Activated T-helper 17 cell treated with anti-CD3 and anti-CD28 coated beads, Interleukin-2, amount 50 U/mL, for 72 hours (primary cell): ENCODE measurements at places on chromosomes 4 and X. TPM values are rescaled to one million over a fixed set of nuclear protein-coding genes. Genes with fewer than 3 reads are reported as not detected.
A peak's percentile ranks its signal among the peaks of the same experiment; 100 is the strongest.

- ATAC-seq: peak; percentile 68
Observed at GRCh38 chrX:103376118-103376978, at the start of gene BEX3. BEX3 (plus strand) TSS chrX:103376538; CDS start chrX:103377522, 984 bp downstream.

CCKAR gene
- not detected for total RNA-seq

DNA sequence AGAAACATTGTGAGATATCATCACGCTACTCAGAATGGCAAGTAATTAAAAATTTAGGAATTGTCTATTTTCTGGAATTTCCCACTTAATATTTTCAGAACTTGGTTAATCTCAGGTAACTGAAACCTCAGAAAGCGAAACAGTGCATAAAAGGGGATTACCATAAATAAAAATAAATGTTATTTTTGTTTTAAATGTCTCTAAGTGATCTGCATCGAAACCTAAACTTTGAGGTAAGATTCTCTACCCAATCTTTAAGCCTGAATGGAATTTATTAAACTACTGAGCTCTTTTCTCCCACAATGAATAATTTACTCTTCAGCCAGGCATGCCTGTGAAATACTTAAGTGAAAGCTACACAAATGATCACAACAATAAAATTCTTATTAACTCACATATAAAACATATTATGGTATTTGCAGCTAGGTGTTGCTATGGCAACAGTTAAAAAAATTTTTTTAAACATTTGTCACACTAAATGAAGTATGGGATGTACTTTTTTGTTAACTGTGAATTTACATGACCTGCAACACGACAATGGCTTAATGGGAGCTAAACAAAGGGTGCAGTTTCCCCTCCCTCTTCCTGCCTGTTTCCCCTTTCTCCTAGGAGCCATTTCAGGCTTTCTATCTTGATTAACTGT is 220.2 kb upstream of the PRPS2 start:
- no peak for ATAC-seq

DNA sequence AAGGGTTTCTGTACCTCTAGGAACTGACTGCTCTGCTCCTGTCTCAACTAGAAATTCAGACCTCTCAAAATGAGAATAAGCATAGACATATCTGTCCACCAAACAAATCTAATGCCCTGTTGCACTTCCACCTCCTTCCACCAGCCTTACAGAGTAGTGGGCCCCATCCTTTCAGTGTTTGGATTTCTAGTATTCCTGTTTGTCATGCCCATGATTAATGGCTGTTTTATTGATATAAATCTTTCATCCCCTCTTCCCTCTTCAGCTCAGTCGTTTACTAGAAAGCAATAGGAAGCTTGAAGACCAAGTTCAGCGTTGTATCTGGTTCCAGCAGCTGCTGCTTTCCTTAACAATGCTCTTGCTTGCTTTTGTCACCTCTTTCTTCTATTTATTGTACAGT is 46.2 kb downstream of the MOSPD2 start:
- ATAC-seq: no peak

CWH43 gene
- total RNA-seq: not detected

DCAF12L2 gene
- total RNA-seq: not detected

CFAP99 gene
- total RNA-seq: 0.26 TPM

GRCh38 chr4:173252024-173252935 is 81.9 kb downstream of the HMGB2 start:
- ATAC-seq: peak; percentile 75

- ATAC-seq: no peak
Observed at GRCh38 chrX:112734290-112734689, 54.6 kb upstream of the LHFPL1 start.

DNA sequence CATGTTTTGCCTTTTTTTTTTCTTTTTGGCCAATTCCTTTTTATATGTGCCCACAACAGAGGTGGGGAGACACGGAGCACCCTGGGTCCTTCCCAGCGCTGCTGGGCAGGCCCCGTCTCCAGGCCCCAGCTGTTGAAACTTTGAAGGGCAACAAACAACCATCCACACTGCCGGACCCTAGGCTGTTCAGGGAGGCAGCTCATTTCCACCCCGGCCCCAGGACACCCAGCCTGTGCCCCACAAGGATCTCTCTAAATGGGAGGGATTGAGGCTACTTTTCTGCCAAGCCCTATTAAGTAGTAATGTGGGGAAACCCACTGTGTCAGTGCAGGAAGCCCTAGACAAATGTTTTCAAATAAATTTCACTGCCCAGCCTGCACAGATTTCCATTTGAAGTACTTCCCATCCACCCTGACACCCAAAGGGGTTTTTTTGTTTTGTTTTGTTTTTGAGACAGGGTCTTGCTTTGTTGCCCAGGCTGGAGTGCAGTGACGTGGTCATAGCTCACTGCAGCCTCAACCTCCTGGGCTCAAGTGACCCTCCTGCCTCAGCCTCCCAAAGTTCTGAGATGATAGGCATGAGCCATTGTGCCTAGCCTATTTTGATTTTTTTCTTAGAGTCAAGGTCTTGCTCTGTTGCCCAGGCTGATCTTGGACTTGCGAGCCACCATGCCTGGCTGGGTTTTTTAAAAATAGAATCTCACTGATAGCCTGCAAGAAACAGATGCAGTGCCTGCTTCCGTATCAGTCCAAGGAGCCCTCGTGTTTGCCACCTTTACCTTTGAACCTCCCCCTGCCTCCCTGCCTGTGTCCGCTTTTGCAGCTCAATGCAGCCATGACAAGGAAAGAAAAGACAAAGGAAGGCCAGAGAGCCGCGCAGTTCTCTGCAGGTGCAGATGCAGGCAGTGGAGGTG is 13.4 kb upstream of the CLCN4 start:
- no peak for ATAC-seq

FTSJ1 gene
- total RNA-seq: 59.8 TPM

DNA sequence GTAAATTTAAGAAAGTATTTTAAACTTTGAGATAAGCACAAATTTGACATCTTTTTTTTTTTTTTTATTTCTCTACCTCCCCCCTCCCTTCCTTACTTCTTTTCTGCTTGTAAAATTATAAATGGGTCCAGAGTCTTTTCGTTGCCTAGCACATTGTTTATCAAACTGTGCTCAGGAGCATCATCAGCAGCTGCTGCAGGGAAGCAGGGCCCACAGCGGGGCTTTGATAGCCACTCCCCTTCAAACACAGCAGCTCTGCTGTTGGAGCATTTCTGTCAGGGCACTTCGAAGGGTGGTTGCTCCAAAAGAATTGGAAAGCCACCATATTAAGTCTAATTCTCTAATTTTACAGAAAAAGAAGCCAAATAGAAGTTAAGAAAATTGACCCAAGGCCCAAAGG is 588.3 kb downstream of the SPRY1 start:
- ATAC-seq: no peak

SSX3 gene
- not detected for total RNA-seq

DNA sequence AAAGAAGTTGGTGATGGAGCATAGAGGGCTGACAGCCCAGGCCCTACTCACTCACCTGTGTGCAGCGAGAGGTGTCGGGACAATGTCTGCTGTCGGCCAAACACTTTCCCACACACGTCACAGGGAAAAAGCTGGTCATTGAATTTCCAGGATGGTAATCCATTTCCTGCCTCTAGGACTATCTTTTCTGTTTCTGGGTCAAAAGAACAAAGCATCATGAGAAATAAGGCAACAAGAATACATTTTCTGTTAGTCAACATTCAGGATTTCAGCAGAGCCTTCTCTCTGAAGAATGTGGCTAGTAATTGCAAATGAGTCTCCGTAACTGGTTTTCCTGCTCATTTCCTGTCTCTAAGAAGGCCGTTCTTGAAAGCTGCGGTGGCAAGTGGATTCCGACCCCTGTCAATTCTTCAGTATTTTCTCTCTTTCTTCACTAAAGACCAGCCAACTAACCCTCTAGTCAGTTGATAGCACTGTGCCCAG is 99.4 kb downstream of the C4orf51 start:
- no peak for ATAC-seq

DNA sequence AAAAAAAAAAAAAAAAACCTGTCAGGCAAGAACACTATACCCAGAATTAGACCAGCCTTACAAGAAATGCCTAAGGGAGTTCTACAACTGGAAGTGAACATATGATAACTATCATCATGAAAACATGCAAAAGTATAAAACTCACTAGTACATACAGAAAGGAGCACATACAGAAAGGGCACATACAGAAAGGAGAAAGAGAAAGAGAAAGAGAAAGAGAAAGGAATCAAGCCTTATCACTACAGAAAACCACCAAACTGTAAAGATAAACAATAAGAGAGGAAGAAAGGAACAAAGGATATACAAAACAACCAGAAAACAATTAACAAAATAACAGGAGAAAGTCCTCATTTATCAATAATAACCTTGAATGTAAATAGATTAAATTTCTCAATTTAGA is 50.4 kb downstream of the PHKA1 start:
- ATAC-seq: peak; percentile 21

DNA sequence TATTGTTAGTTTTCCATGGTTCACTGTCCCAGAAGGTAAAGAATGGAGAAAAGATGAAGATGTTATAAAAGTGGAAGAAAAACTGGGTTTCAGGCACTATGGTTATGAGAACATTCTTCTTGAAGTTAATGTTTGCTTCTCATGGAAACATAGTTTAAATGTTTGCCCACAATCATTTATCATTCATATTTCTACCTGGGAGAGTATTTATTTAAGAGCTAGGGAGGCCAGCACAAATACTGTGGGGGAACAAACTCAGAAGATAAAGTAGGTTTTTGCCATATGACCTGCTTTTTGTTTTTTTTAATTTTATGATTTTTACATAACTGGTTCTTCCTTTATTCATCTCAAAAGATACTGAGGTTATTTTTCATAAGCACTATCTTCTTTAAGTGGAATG is 96.8 kb downstream of the GC start:
- no peak for ATAC-seq

DNA sequence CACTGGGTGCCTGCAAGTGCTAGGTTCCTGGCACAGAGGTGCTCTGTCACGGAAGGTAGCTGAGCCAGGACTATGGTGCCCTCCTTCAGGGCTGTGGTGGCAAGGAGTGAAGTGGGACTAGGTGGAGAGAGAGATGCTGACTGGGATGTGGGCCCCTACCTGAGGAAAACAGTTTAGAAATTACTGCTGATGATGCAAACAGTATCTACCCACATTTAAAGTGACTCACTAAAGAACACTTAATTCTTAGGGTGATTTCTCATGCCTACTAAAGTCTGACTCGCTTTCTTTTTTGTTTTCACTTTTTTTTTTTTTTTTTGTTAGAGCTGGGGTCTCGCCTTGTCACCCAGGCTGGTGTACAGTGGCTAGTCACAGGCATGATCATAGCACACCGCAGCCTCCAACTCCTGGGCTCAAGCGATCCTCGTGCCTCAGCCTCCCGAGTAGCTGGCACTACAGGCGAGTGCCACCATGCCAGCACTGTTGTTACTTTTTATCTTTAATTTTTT is 3.1 kb downstream of the ZNF185 start:
- peak; percentile 16 for ATAC-seq

RBM47 gene
- total RNA-seq: 0.48 TPM

POF1B gene
- 0.61 TPM for total RNA-seq

GRCh38 chrX:145813081-145813480 is 4.5 kb upstream of the SLITRK2 start:
- no peak for ATAC-seq

GRCh38 chrX:8639949-8640475 is 91.9 kb downstream of the ANOS1 start:
- ATAC-seq: no peak

- ATAC-seq: peak; percentile 30
Observed at GRCh38 chr4:142567620-142568451, 278.3 kb downstream of the INPP4B start.

DNA sequence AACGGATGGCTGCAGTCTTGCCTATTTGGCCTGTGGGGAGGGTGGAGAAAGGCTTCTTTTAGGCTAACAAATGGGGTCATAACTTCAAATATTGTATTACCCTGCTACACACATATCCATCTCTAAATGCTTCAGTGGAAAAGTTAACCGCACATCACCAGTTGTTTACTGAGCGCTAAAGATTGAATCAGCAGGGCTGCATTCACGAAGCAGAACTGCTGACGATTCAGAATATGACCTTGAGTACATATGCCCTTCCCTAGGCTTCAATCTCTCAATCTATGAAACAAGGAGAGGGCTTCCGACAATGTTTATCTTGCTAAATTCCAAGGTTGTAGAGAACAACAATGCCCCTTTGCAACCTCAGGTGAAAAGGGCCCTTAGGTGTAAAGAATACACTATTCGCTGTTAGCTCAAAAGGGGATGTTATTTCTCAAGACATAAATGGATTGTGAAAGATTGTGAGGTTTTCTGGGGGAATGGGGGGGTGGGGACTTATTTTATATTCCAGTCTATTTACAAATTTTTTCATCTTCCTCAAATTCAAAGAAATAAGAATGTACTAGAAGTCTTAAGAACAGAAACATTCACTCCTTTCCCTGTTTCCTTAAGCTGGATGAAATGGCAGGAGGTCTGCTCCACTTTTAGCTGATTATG is 2.6 kb upstream of the ATP6AP2 start:
- ATAC-seq: no peak

COMMD8 gene
- 27.0 TPM for total RNA-seq

DNA sequence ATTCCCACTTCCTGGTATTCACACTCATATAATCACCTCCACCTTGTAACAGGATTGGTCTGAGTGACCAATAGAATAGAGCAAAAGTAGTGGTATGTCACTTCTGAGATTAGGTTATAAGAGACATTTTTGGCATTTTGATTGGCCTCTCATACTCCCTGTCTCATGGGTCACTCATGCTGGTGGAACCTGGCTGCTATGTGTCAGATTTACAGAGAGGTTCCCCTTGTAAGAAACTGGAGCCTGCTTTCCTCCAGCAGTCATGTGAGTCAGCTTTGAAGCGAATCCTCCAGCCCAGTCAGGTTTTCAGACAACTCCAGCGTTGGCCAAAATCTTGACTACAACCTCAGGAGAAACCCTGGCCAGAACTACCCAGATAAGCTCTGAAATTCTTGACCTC is 2.6 kb upstream of the OTUD4 start:
- ATAC-seq: no peak

TCEAL2 gene
- total RNA-seq: 0.58 TPM
